ENCODE measurements at places on chromosomes 6 and 20. TPM values are rescaled to one million over a fixed set of nuclear protein-coding genes. Genes with fewer than 3 reads are reported as not detected.

CLPSL1 gene
- not detected for total RNA-seq

MCHR2 gene
- total RNA-seq: not detected

GRCh38 chr20:52104546-52105441 is 86.8 kb downstream of the ZFP64 start:
- no peak for DNase-seq

GRCh38 chr6:30741063-30741779 is 1.3 kb downstream of the FLOT1 start:
- DNase-seq: no peak

DNA sequence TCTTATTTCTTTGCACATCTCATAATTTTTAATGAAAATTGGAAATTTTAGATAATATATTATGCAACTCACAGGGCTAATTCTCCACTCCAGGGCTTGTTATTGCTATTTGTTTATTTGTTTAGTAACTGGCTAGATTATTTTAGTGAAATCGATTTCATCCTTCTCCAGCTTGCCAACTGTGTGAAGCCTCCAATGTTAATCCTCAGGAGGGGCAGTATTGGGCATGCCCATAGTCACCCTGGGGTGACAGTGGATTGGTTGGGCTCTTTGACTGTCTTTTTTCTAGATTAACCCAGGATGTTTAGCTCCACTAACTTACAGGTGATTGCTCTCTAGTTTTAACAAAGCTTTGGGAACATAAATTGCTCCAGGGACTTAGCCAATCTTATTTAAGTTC is 450.1 kb downstream of the BMP2 start:
- no peak for DNase-seq

- no peak for DNase-seq
These were observed 125.0 kb upstream of the JAG1 start for GRCh38 chr20:10798811-10799210.

- DNase-seq: no peak
These were observed 862 bp downstream of the C20orf96 start for GRCh38 chr20:289693-290083.

- no peak for DNase-seq
These were observed 153.1 kb downstream of the EPHA7 start for GRCh38 chr6:93266116-93266817.

- no peak for DNase-seq
These were observed 191.1 kb downstream of the TAF4 start for GRCh38 chr20:61874421-61875068.

Measured in posterior vena cava (tissue), 2 donors.